ENCODE measurements at places on chromosomes 13 and 19.
A peak's percentile ranks its signal among the peaks of the same experiment; 100 is the strongest.

GRCh38 chr13:110921209-110921608 lies 6.3 kb upstream of the ANKRD10 start:
- DNase-seq: no peak

DNA sequence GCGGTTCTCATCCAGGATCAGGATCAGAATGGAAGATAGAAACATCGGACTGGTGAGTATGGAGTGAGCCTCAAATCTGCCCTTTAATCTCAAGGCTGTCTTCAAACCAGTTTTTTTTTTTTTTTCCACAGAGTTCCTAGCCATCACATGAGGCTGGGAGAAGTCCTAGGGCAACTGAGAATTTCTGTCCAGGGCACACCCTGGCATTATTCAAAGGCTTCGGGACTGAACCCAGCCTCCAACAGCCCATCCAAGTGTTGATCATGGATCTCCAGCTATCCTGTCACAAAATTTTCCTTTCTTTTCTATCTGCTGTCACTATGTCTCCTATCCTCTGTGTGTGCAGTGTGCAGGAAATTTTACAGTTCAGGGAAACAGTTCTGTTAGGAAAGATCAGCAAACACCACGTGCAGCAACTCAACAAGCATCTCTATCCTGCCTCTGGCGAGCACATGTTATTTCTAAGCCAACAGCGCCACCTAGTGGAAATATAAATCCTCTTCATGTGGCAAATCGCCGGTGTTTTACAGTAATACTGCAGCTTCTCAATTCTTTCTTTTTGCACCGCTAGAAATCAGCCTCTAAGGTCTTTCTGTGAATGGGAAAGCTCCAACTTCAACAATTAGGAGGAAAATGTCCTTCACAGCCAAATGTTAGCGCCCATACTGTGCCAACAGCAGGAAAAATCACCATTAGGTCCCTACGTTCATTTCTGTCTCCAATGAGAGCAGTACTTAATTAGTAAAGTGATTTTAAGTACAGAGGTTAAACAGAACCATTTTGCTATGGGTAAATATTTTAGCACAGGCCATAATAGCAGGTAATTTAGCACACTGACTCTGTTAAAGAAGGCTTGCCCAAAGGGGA lies 21.4 kb upstream of the ZNF181 start:
- peak; percentile 88 for DNase-seq

GRCh38 chr13:99075268-99076191 lies 97.7 kb upstream of the DOCK9 start:
- no peak for DNase-seq

DNA sequence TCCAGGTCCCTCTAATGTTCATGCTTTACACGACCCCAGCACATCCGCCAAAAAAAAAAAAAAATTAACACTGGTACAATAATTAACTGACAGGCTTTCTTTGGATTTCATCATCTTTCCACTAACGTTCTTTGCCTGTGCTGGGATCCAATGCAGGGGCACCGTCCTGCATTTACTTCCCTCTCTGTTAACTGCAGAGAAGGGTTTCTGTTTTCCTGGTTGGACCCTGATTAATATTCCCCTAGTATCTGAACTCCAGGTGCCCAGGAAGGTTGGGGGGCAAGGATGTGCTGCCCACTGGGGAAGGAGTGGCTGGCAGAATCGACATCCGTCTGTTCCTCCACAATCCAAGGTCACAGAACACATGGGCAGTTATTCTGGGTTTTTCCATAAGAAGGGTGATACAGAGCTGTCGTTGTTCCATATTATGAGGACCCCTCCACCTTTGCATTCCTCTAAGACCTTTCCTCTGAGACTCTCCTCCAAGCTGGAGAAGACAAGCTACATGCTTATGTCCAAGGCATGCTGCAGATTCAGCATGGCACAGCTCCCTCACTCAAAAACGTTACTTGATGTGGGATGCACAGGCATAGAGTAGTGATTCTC lies 4.5 kb upstream of the LAIR1 start:
- no peak for DNase-seq

GRCh38 chr13:44565881-44566280 lies 10.2 kb downstream of the TSC22D1 start:
- no peak for DNase-seq

DNA sequence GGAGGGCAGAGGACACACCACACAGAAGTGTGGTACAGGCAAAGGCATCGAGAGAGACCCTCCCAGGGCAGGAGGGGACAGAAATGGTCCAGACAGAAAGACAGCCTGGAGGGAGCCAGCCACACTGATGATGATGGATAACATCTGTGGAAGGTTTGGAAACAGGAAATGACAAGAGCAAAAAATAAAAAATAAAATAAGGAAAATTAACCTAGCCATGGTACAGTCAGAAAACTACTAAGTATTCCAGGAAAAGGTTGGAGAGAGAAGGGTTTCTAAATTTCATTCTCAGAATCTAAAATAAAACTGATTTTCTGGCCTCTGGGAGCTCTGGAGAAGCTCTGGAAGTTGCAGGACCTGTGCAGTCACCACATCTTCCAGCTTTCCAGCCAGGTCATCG lies 115.2 kb upstream of the VSTM2B start:
- no peak for DNase-seq

DNA sequence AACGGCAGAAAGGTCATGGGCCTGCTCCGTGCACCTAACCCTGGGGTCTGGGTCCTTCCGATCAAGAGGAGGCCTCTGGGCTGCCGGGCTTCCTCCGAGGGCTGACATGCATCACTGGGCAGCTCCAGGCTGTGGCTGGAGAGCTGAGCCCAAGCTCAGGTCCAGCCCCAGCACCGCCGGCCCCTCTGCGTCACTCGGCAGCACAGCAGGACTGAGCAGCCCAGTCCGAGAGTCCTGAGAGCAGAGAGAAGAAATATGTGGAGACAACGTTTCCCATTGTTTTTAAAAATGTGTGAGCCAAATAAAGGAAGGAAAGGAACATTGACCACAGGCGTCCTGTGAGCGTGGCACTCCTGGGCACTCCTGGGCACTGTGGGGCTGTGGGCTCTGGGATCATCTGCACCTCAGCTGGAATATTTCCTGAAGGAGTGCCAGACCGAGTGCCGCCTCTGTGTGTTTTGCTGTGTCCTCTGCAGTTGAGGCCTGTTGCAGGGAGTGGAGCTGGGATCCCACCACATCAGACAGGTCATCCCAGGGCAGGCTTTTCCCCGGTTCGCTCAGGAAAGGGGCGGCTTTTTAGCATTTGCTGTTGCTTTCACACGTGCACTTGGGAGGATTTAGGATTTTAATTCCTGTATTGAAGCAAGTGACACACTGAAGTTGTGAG lies 37.8 kb upstream of the TFDP1 start:
- DNase-seq: peak; percentile 26

- no peak for DNase-seq
Observed at GRCh38 chr13:40506592-40507446, 159.6 kb downstream of the FOXO1 start.

DNA sequence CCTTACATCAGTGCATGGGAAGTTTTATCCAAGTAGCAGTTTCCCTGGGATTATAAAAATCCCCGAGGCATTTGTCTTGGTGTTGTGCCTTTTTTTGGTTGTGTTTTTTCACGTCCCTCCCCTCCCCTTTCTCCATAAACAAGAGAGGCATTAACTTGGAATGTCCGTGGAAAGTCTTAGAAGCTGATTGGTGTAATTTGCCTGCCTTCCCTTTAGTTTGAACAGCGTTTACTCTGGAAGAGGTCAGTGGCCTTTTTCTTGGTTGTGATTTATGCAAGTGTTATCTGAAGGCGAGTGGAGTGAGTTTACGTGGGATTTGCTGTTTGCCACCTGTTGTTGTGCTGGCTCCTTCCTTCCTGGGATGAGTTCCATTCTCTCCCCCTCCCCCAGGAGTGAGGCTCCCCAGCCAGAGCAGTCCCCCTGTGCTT lies 7.2 kb downstream of the ACTN4 start:
- DNase-seq: no peak

DNA sequence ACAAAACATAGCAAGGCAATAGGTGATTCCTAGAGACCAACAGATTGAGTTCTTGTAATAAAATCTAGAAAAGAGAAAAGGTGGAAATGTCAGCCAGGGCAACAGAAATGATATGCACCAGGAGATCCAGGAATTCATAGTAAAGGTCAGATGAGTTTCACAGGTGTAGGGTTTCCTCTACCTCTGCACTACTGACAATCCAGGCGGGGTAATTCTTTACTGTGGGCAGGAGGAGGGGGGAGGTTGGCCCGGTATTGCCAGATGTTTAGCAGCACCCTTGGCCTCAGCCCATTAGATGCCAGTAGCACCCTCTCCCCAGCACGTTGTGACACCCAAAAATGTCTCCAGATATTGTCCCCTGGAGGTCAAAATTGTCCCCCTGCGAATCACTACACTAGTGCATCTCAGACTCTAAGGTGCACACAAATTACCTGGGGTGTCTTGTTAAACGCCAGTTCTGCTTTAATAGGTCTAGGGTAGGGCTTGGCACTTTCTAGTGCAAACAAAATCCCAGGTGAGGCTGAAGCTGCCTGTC lies 3.5 kb upstream of the UBAC2 start:
- no peak for DNase-seq

- DNase-seq: no peak
Observed at GRCh38 chr13:93446238-93446637, 219.6 kb downstream of the GPC6 start.

- DNase-seq: no peak
Observed at GRCh38 chr13:109773276-109773675, 13.1 kb downstream of the IRS2 start.

DNA sequence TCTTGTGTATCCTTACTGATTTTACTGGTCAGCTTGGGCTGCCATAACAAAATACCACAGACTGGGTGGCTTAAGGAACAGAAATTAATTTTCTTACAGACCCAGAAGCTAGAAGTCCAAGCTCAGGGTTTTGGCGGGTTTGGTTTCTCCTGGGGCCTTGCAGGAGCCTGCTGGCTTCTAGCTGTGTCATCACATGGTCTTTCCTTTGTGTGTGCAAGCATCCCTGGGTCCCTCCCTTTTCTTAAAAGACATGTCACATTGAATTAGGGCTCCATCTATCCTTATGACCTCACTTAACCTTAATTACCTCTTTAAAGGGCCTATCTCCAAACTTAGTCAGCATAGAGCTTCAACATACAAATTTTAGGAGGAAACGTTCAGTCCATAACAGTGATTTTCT lies 23.4 kb downstream of the UBAC2 start:
- no peak for DNase-seq

DNA sequence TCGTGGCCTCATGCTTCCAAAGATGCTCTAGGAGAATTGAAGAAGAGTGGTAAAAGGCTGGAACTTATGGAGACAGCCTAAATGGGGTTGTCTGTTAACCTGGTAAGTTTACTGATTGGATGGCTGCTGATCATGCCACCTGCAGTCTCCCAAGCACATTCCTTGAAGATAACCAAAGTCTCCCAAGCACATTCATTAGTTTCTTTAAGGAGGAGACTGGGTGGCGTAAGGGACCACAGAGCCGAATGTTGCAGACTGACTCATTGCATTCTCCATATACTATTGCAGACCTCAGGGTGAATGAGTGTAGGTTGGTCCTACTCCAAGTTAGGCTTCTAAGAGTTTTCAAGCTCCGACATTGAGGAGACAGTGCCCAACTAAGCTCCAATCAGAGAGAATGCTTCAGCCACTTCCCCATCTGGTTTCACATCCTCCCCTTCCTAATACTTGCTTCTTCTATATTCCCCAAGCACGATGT lies at the start of gene IGFL3:
Gene IGFL3 (minus strand): TSS at position 51 of the 478 bp plus-strand sequence. CDS start 39 bp downstream, at position 12.
- DNase-seq: no peak

DNA sequence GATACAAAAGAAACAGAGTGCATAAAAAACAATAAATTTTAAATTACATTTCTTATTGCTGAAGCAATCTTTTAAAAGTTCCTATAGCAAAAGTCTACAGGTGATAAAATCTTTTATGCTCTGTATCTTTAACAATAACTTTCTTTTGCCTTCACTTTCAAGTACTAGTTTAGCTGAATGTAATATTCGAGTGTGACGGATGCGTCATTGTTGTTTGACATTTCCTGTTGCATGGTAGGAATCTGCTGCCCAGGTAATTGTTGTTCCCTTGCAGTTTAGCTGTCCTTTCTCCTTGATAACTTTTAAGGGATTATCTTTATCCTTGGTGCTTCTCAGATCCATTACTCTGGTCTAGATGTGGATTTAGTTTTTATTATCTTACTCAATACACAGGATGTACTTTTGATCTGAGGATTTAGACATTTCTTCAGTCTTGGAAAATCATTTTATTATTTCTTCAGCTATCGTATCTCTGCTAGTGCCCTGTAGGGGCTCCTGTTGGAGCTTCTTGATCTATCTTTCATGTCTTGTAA lies 2.1 kb upstream of the CPB2 start:
- no peak for DNase-seq

DNA sequence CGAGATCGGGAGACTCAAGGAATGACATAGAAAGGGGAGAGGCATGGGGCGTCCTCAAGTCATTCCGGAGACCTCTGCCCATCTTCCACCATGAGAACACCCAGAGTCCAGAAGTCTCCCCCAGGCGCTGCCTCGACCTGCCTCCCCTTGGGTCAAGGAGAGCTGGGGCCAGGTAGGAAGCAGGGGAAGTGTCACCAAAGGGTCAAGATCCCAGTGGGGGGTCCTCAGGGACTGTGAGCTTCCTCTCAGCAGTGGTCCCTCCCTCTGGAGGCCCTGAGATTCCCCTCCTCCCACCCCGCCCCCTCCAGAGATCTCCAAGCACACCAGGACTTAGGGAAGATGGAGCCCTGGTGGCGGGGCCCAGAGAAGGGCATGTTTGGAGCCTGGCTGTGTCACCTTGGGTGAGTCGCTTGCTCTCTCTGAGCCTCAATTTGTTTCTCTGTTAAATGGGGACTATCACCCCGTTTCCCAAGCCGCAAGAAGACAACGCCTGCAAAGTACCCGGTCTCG lies 919 bp downstream of the DACT3 start:
- no peak for DNase-seq

DNA sequence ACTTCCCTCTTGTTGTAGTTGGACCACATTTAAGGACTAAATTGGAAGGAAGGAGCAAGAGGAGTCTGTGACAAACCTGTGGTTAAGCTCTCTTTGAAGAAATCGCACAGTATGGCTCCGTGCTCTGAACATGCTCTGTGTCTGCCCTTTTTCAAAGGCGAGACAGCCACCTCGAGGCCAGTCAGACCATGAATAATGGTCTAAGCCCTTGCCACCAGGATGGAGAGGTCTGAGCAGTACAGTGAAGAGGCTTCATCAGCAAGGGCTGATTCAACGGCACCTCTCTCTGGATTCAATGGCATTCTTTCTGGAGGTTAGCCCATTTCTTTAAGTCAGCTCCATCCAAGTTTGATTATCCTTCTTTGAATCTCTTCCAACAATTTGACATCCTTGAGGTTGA lies 30.9 kb downstream of the FAM216B start:
- DNase-seq: peak; percentile 56

DNA sequence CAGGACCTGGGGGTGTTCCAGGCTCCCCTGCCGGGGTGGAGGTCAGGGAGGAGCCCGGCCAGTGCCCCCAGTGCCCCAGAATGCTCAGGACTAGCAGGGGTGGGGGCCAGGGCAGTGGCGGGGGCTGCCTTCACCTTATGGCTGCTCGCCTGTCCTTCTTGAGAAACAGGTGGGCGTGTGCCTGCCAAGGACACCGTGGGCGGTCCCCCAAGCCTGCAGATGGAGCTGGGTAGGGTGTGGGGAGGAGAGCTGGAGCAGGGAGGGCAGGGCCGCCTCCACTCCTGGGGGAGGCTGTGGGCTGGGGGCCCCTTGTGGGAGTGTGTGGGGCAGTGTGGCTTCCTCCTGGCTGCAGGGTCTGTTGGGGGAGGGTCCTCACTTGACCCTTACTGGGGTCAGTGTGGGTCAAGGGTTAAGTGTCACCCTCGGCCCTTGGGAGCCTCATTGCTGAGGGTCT lies 160.1 kb downstream of the KDM4B start:
- peak; percentile 73 for DNase-seq

GRCh38 chr19:41276231-41276630 lies 12.1 kb downstream of the HNRNPUL1 start:
- peak; percentile 37 for DNase-seq

GRCh38 chr13:40553356-40553755 lies 113.1 kb downstream of the FOXO1 start:
- no peak for DNase-seq
